ENCODE measurements at places on chromosomes 13 and 19.

- DNase-seq = no peak
These were observed 1556.8 kb upstream of the MIR17HG start for GRCh38 chr13:89790696-89791095.

DNA sequence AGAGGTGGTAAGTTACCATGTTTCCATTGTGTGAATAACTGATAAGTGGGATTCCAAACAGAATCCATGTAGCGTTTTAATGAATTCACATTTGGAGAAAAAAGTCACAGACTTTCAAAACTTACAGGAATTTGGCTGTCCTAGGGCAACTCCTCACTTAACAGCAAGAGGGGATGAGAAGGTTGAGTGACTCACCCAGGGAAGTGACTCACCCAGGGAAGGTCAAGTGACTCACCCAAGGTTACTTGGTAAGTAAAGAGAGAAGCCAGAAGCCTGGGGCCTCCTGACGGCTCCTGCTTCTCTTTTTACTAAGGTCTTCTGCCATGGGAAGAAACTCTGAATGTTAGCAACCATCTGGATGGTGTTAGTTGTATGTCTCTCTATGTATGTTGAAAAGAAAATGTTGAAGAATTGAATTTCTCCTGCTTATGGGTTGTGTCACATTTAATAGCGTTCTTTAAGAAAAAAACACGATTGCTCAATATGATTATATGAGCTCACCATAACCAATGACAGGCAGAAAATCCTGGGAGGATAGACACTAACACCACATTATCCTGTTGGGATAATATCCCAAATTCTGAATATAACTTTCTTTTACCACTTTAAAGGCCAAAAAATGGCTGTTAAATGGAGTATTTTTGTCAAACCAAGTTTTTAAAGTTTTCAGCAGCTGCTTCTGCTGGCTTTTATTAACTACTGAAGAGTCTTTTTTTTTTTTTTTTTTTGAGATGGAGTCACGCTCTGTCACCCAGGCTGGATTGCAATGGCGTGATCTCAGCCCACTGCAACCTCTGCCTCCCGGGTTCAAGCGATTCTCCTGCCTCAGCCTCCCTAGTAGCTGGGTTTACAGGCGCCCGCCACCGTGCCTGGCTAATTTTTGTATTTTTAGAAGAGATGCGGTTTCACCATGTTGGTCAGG lies 195.6 kb downstream of the GGACT start:
- DNase-seq = peak; percentile 90

GRCh38 chr13:24272452-24273161 lies 36.8 kb upstream of the C1QTNF9 start:
- DNase-seq = no peak

GRCh38 chr19:46351241-46352041 lies 4.6 kb downstream of the PPP5C start:
- DNase-seq = peak; percentile 65

- DNase-seq = no peak
These were observed 21.9 kb downstream of the SMIM24 start for GRCh38 chr19:3458229-3459088.

GRCh38 chr13:56457535-56458190 lies 683.1 kb upstream of the PRR20A start:
- DNase-seq = no peak
